Transverse colon (tissue), 4 donors: ENCODE measurements at places on chromosomes 2 and 18.
A peak's percentile ranks its signal among the peaks of the same experiment; 100 is the strongest.

DNA sequence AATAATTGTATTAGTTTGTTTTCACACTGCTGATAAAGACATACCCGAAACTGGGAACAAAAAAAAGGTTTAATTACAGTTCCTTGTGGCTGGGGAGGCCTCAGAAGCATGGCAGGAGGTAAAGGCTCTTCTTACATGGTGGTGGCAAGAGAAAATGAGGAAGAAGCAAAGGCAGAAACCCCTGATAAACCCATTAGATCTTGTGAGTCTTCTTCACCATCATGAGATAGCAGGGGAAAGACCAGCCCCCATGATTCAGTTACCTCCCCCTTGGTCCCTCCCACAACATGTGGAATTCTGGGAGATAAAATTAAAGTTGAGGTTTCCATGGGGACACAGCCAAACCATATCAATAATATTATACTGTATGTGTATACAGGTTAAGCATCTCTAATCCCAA lies 73.3 kb upstream of the CABLES1 start:
- no peaks in the 10 kb centered on the region for H3K36me3 ChIP-seq
- no peaks in the 10 kb centered on the region for H3K4me1 ChIP-seq
- no peak for DNase-seq
- H3K27me3 ChIP-seq, result no peaks in the 10 kb centered on the region
- no peak overlapping the region for H3K4me3 ChIP-seq

DNA sequence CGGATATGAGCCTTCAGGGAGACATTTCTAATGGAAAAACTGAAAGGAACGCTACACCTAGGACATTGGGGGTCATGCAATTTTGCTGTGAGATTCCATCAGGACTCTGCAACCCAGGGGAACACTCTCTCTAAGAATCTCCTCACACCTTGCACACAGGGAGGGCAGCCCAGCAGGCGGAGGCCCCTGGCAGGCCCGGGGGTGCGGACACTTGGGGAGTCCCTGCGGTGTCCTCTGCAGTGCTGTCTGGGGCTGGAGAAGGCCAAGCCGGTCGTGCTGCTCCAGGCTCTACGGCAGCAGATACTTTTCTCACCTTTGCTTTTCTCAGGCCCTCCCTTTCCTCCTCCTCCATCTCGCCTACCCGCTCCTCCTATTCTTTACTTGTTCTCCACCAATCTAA lies 54.7 kb upstream of the FAM110C start:
- DNase-seq, result no peak
- no peak overlapping the region for H3K27ac ChIP-seq
- no peaks in the 10 kb centered on the region for H3K4me1 ChIP-seq
- no peaks in the 10 kb centered on the region for H3K27me3 ChIP-seq

DNA sequence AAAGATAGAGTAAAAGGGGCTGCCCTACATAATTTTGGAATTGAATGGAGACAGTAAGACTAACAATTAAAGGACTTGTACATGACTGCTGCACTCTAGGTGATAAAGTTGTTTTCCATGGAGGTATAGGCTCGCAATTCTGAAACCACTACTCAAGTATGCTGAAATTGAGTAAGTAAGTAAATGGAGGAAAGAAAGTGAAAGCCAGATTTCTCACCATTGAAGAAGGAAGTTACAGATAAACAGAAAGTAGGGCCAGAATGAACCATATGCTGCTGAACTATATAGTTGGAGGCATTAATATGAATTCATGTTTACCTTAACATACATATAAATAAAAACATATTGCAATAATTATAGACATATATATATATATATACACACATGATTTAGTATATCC lies 225.7 kb upstream of the ST6GAL2 start:
- no peak overlapping the region for H3K4me3 ChIP-seq
- DNase-seq, result no peak

- no peaks in the 10 kb centered on the region for H3K4me1 ChIP-seq
- H3K27me3 ChIP-seq, result no peaks in the 10 kb centered on the region
- no peak overlapping the region for H3K27ac ChIP-seq
- H3K36me3 ChIP-seq, result no peaks in the 10 kb centered on the region
These were observed 983.2 kb upstream of the CDH2 start for GRCh38 chr18:29160170-29160569.

GRCh38 chr2:189481071-189481470 lies 39.8 kb downstream of the WDR75 start:
- no peak overlapping the region for H3K4me3 ChIP-seq
- no peaks in the 10 kb centered on the region for H3K36me3 ChIP-seq
- no peaks in the 10 kb centered on the region for H3K4me1 ChIP-seq
- H3K27ac ChIP-seq, result no peak overlapping the region
- no peaks in the 10 kb centered on the region for H3K27me3 ChIP-seq

DNA sequence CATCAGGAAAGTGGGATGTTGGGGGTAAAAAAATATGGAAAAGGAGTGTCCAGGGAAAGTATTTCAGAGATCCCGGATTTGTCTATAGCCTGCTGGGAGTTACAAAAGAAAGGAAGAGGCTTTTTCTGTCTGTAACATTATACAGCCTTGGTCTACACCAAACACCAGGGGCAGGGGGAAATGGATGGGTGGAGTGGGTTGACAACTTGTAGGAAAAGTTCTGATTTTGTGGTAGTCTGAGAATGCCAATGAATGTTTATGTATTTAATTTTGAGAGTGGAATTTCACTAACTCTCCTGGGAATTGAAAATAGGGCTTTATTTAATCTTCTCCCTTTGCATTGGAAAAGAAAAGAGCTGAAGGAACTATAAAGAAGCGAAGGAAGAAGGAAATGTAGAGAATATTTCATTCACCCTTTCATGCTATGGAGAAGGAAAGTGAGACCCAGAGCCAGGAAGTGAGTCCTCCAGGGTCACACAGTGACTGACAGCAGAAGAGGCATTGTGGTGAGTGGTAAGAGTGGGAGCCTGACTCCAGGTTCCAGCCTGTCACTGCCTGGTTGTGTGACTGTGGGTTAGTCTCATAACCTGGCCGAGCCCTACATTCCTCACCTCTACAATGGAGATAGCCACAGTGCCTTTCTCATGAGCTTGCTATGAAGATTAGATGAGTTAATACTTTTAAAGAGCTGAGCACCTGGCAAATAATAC lies 346.3 kb upstream of the TNP1 start:
- H3K27me3 ChIP-seq, result no peaks in the 10 kb centered on the region
- H3K27ac ChIP-seq, result no peak overlapping the region
- H3K36me3 ChIP-seq, result no peaks in the 10 kb centered on the region
- no peak overlapping the region for H3K4me3 ChIP-seq
- H3K4me1 ChIP-seq, result no peaks in the 10 kb centered on the region
- DNase-seq, result no peak

DNA sequence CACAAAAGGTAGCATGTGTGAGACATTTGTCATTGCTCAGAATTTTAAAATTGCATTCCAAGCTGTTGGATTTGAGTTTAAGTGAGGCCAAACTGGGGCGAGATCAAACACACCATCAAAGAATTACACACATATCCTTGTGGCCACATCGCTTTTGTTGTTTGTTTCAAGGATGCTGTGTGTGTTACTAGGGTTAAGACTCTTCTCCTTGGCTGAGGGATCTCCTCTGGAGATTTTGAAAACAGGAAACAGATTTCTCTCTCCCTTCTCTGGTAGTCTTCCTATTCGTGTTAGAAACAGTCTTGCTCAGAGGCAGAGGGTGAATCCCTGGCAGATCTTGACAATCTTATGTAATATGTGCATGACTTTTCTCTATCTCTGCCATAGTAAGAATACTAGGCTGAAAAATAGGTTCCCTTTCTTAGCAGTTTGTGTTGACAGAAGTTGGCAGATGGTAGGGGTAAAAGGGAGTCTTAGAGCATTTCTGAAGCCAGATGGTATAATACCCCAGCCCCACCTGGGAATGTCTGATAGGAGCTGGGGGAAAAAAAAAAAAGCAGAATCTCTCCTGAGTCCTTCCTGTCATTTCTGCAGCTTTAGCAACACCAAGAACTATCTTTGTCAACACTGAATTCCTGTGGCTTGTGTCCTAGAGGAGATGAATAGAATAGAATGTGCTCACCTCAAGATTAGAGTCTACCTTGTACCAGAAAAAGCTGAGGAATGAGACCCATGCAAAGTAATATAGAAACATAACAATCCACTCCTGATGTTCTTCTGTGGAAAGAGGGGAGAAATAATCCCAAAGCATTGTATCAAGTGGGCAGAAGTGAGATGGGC lies 101.8 kb downstream of the XRCC5 start:
- H3K27ac ChIP-seq, result no peak overlapping the region
- DNase-seq, result no peak
- H3K4me1 ChIP-seq, result no peaks in the 10 kb centered on the region
- no peaks in the 10 kb centered on the region for H3K27me3 ChIP-seq

- H3K27ac ChIP-seq, result no peak overlapping the region
- no peak for DNase-seq
- no peaks in the 10 kb centered on the region for H3K4me1 ChIP-seq
These were observed 9.2 kb downstream of the ALLC start for GRCh38 chr2:3667151-3667631.

GRCh38 chr2:216354306-216354705 lies 18.0 kb downstream of the MARCHF4 start:
- no peaks in the 10 kb centered on the region for H3K36me3 ChIP-seq
- H3K4me3 ChIP-seq, result no peak overlapping the region

- H3K36me3 ChIP-seq, result no peaks in the 10 kb centered on the region
- no peak overlapping the region for H3K4me3 ChIP-seq
- DNase-seq, result no peak
These were observed 123.6 kb upstream of the XIRP2 start for GRCh38 chr2:166764702-166765101.

- no peak overlapping the region for H3K27ac ChIP-seq
- H3K4me1 ChIP-seq, result no peaks in the 10 kb centered on the region
- DNase-seq, result no peak
These were observed 273.6 kb downstream of the CYRIA start for GRCh38 chr2:16391986-16392385.

DNA sequence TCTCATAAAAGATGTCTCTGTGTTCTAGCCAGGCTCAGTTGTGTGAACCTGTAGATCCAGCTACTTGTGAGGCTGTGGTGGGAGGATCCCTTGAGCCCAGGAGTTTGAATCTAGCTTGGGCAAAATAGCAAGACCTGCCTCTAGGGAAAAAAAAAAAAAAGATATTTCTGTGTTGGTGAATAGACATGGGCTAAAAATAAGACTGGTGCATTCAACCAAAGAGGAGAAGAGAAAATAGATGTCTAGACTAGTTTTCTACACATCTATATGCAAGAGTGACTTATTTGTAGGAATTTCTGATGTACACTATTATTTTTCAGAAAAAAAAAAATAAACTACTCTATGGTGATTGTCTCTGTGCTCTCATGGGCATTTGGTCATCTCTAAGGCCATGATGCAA lies 555.1 kb downstream of the BCL11A start:
- H3K4me3 ChIP-seq, result no peak overlapping the region
- H3K27me3 ChIP-seq, result no peaks in the 10 kb centered on the region
- H3K27ac ChIP-seq, result no peak overlapping the region
- H3K4me1 ChIP-seq, result no peaks in the 10 kb centered on the region

DNA sequence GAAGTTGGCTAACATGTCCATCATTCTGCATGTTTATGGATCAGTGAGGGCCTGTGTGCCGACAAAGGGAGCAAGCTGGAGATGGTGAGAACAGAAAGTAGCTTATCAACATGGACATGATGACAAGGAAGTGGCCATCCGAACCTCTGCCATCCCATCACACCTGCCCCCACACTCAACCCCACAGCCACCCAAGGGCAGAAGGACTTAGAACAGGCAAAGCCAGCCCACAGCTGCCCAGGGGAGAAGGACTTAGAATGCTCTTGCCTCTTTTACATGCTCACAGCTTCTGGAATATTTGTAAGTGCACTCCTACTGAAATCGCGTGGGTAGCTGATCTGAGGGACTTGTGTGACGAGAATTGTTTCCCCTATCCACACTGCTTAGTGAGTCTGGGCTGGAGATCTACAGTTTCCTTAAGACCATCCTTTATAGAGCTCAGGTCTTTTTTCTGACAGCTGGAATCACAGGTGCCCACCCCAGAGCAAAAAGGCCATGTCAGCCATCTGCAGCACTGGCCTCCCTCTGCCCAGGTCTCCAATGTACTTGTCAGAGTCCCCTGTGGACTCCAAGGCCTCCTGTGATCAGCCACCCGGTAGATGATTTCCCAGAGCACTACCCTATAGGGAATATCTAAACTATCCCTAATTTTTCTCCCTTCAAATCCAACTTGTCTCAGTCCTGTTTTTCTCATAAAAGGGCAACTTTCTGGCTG lies 154.1 kb downstream of the SMAD7 start:
- H3K4me1 ChIP-seq, result peaks cover 15% of the 10 kb centered on the region
- H3K27me3 ChIP-seq, result no peaks in the 10 kb centered on the region
- no peak overlapping the region for H3K27ac ChIP-seq
- H3K36me3 ChIP-seq, result no peaks in the 10 kb centered on the region

DNA sequence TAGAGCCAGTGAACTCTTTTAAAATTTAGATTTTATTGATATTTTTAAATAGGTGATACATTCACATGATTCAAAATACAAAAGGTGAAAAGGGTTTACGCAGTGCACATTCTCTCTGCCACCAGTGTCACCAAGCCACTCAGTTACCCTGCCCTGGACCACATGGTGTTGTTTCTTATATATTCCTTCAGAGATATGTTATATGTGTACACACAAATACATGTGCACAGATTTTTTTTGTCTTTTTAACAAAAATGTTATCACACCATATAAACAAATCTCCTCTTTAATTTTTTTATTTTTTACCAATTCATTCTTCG lies 26.2 kb downstream of the SERPINB4 start:
- H3K27ac ChIP-seq, result no peak overlapping the region
- no peak overlapping the region for H3K4me3 ChIP-seq

DNA sequence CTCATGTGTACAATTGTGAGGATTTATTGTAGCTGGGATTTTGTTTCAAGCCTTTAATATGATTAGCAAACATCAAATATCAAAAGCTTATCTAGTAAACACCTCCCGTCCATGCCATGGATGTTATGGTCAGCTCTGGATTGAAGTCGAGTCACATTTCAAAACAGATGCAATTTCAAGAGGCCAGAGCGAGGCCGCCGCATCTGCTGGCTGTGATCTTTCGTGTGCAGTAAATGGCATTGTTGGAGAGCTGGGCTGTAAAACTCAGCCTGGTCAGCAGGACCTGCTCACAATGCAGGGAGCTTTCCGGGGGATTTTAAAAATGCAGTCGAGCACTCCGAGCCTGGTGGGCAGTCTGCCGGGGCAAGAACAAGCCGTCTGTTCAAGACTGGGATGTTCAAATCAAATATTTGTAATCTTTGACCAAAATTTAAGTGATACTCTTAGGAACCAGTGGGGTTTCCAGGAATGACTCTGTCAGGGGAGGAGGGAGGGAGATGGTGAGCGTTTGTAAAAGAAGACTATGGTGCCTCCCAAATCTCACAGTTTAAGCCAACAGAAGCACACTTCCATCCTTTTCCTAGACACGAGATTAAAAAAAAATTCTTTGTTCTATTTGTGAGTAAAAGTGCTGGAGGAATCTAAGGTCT lies 97.6 kb downstream of the MYCN start:
- no peak overlapping the region for H3K4me3 ChIP-seq
- H3K27ac ChIP-seq, result no peak overlapping the region
- DNase-seq, result no peak
- H3K36me3 ChIP-seq, result no peaks in the 10 kb centered on the region

- no peaks in the 10 kb centered on the region for H3K27me3 ChIP-seq
- peaks cover 25% of the 10 kb centered on the region for H3K4me1 ChIP-seq
- no peaks in the 10 kb centered on the region for H3K36me3 ChIP-seq
- peak overlapping the region; percentile 35 for H3K27ac ChIP-seq
- no peak for DNase-seq
These were observed 97.2 kb upstream of the WDR75 start for GRCh38 chr2:189344043-189344442.

GRCh38 chr2:25885933-25886332 lies 7.6 kb upstream of the ASXL2 start:
- no peaks in the 10 kb centered on the region for H3K27me3 ChIP-seq
- DNase-seq, result no peak
- H3K4me3 ChIP-seq, result no peak overlapping the region
- no peaks in the 10 kb centered on the region for H3K36me3 ChIP-seq

GRCh38 chr18:79921984-79922965 lies 29.2 kb downstream of the SLC66A2 start:
- H3K27me3 ChIP-seq, result no peaks in the 10 kb centered on the region
- peaks cover 10% of the 10 kb centered on the region for H3K36me3 ChIP-seq
- H3K4me1 ChIP-seq, result no peaks in the 10 kb centered on the region
- H3K4me3 ChIP-seq, result no peak overlapping the region
